ENCODE measurements at places on chromosomes 6 and 20.
A peak's percentile ranks its signal among the peaks of the same experiment; 100 is the strongest.

GRCh38 chr6:137341681-137342195, 122.6 kb upstream of the IFNGR1 start:
- peak; percentile 39 for DNase-seq

DNA sequence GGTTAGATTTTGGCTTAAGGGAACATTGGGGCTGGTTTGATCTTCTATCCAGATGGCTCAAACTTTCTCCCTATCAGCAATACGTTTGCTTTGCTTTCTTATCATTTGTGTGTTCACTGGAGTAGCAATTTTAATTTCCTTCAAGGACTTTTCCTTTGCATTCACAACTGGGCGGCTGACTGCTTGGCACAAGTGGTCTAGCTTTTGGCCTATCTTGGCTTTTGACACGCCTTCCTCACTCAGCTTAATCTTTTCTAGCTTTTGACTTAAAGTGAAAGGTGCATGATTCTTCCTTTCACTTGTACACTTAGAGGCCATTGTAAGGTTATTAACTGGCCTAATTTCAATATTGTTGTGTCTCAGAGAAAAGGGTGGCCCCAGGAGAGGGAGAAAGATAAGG, 254.9 kb downstream of the PLCB1 start:
- DNase-seq, result no peak

DNA sequence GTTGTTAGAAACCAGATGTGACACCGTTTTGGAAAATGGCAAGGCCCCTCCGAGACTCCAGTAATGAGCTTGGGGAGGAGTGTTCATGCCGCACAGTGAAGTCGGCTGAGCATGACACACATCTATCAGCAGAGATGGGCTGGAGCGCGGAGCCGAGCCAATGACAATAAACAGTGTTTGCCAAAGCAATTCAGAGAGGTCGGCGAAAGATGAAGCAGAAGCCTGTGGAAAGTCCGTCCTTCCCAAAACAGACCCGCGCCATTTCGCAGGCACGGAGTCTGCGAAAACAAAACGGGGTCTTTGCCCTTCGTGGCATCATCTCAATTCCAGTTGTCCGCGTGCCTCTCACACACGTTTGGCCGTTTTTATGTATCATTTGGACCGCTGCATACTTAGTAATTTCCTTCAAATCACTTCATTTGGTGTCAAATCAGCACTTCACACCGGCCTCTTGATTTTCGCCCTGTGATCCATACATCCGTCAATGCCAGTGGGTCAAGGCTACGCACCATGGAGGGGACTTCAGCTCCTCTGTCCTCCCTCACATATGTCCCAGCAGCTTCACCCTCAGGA, 71.3 kb downstream of the SULF2 start:
- DNase-seq, result no peak

DNA sequence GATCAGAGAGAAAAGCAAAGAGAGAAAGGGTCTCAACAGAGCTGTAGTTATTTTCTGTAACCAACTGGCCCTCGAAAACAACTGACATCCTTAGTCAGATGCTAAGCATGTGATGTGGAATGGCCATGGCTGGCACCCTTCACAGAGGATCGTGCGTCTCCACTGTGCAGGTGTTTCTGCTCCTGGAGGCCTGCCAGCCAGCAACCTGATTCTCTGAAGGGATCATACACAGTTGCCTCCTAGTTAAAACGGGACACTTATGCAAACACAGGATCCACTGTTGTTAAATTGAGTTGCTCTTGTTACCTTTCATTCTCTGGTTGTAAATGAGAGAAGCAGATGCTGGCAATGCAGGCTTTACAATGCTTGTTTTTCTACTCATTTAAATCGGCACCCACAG, 148.5 kb downstream of the HDGFL1 start:
- DNase-seq, result no peak

DNA sequence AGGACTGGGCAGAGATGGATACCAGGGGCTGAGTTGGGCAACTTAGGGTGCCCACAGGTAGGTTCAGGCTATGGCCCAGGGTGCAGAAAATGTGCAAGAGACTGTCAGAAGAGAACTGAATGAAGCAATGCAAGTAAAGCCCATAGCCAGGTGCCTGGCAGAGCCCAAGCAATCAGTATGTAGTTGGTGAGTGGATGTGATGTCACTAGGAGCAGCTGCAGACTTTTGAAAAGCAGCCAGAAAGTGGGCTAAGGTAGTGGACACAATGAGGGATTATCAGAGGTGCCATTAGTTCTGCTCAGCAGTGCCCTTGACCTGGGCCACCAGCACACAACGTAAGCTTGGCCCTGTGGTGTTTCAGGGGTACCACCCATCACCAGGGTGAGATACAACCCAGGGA, 135.3 kb downstream of the SOBP start:
- no peak for DNase-seq

- DNase-seq, result no peak
Observed at GRCh38 chr6:137884149-137884909, 17.3 kb downstream of the TNFAIP3 start.

DNA sequence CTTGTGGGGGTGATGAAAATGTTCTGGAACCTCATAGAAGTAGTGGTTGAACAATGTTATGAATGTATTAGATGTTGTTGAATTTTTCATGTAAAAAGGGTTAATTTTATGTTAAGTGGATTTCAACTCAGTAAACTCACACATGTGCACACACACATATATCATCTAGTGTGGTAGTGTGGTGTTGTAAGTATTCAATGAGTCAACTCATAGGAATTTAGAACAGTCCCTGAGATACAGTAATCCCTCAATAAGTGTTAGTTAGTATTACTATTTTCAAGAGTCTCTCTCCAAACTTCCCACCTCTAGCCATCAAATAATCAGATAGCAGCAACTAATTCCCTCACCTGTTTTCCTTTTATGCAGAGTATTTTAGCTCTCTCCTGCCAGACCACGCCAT, 563.1 kb upstream of the JARID2 start:
- no peak for DNase-seq

DNA sequence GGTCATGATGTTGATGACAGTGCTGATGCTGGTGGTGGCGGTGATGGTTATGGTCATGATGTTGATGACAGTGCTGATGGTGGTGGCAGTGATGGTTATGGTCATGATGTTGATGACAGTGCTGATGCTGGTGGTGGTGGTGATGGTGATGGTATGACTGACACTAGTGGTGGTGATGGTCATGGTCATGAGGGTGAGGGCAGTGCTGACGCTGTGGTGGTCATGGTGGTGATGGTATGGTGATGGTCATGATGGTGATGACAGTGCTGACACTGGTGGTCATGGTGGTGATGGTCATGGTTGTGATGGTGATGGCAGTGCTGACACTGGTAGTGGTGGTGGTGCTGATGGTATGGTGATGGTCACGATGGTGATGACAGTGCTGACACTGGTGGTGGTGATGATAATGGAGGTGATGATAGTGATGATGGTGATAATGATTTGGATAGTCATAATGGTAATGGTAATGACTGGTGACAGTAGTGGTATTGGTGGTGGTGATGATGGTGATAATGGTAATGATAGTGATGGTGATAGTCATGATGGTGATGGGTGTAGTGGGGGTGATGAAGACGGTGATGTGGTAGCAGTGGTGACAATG, 206.2 kb downstream of the CDH4 start:
- DNase-seq, result no peak

DNA sequence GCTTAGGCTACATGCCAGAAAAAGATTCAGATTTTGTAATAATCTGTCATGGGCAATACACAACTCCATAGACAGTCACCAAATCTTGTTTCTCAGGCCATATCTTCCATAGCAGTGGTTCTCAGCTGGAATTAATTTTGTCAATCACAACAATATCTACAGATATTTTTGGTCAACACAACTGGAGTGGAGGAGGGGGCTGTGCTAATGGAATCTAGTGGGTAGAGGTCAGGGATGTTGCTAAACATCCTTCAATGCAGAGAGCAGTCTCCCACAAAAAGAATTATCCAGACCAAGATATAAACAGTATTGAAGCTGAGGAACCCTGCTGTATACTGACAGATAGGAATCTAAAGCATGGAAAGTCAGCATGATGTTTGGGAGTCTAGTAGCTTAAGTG, 174.6 kb downstream of the UBE3D start:
- no peak for DNase-seq

GRCh38 chr6:146937316-146937715, 266.9 kb upstream of the STXBP5 start:
- DNase-seq, result no peak

GRCh38 chr6:113489952-113490746, 367.0 kb upstream of the MARCKS start:
- DNase-seq, result no peak

- DNase-seq, result no peak
Observed at GRCh38 chr6:32689531-32690501, 23.4 kb upstream of the HLA-DQB1 start.

GRCh38 chr6:160333841-160334240, 14.3 kb upstream of the SLC22A3 start:
- no peak for DNase-seq

DNA sequence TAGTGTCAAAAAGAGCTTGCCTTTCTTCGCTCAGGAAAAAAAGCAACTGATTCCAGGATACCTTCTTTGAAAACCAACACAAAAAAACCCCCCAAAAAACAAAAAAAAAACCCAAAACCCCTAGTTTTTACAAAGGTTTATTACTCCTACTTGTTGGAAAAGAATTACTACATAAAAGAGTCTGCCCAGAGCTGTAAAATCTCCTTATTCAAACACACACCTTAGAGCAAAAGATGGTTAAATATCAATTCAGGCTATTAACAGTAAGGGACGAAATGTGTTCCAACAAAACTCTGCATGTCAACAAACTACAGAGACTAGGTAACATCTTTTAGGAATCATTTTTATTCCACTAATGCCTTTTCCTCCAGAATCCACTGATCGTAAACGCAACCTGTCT, 42.7 kb downstream of the BCAS1 start:
- no peak for DNase-seq

- no peak for DNase-seq
Observed at GRCh38 chr6:69673298-69673697, 123.5 kb downstream of the LMBRD1 start.

- no peak for DNase-seq
Observed at GRCh38 chr20:44814937-44815336, 4.6 kb upstream of the RIMS4 start.

DNA sequence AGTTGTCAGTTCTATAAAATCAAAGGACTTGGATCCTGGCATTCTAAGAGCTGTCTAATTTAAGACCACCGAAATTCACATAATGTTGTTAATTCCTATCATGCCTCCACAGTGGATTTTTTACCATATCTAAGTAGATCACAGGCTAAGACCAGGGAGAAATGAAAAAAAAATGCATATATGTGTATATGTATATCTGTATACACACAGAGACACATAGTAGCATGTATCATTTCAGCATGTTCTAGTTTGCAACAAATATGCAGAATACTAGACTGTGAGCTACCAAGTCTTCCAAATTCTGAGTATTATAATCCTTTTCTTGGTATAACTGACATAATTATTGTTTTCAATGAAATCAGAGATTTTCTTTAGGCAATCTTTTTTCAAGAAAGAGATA, 267.6 kb upstream of the TSHZ2 start:
- no peak for DNase-seq

GRCh38 chr6:37874726-37875125, 55.2 kb downstream of the ZFAND3 start:
- DNase-seq, result no peak

All from stimulated activated naive CD4-positive, alpha-beta T cell (primary cell).